Epithelial cell of proximal tubule (primary cell): ENCODE measurements at places on chromosomes 2 and 18.

DNA sequence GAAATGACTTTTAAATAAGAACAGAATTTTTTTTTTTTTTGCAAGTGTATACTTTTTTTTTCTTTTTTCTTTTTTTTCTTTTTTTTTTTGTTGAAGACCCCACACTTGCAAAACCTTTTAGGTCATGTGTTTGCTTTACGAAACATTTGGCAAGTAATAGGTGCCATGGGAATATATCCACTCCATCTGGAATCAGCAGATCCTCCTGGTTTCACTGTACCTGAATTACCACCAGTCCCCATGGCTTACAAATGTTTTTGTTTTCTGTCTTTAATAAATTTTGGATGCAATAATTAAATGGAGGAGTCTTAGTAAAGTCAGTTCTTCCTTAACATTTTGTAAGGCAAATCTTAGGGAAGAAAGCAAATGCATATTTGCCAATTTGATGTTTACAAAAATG is 559.7 kb upstream of the ZEB2 start:
- no peak for DNase-seq

DNA sequence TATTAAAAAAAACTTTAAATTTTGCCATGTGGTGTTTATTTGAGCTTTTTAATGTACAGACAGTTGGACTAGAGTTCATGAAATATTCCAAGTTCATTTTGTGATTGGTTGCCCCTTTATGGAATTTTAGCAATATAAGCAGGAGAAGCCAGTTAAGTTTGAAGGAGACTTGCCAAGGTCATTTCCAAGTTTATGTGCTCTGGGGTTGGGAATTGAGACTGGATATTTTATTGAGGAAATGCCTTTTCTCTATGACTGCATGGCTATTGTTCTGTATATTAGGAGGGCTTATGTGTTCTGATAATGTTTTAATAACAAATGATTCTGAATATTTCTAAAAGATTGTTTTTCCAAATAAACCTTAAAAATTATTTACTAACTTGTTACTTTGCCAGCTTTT is 67.0 kb upstream of the TCF4 start:
- no peak for DNase-seq

DNA sequence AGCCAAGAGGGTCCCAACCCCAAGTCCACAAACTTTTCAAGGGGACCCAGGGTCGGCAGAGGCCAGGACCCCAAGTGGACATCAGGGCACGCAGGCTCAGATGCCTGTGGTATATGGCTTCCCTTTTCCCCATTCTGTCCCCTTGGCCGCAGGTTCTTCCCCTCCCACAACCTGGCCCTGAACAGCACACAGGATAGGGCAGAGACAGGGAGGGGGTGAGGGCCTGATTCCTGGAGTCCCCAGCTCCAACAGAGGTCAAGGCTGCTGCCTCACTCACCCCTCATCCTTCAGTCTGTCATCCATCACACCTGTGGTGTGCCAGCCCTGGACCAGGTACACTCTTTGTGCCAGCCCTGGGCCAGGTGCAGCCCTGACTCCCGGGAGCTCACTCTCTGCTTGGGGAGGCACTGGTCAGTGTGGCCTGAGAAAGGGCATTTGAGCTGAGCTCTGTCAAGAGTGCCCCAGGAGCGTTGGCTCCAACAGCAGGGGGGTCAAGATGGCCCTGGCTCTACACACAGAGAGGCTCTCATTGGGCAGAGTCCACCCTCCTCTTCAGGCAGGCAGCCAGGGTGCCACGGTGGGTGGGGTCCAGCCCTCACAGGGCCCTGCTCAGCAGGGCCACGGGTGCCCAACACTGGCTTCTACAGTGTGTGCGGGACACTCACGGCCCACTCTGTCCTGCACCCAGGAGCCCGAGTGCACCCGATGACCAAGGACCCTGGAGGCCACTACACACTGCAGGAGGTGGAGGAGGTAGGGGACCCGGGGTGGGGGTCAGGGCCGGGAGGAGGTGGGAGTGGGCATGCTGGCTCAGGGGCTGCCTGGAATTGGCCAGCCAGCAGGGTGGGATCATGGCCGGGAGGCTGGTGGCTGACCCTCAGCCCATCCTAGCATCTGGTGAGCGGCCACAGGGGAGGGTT is 1.6 kb downstream of the AGXT start:
- no peak for DNase-seq

GRCh38 chr2:213455316-213456008 is 171.2 kb downstream of the SPAG16 start:
- DNase-seq = no peak

DNA sequence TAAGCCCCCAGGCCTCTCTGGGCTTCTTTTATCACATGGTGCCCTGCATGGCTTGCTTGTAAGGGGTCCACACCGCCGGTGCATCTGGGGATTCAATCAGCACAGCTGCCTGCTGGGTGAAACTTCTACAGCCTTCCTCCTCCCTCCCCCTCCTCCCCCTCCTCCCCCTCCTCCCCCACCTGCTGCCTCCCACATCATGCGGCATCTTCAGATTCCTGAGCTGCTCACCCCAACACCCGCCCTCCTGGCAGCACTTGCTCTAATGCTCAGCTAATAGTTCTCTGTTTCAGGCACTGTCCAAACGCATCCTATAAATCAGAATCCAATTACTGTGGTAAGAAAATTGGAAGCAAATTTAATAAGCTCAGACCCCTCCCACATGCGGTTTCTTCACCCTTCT is 150.7 kb downstream of the GALNT14 start:
- no peak for DNase-seq

- DNase-seq = no peak
Measured at GRCh38 chr2:196592331-196592910, 47.1 kb upstream of the CCDC150 start.

DNA sequence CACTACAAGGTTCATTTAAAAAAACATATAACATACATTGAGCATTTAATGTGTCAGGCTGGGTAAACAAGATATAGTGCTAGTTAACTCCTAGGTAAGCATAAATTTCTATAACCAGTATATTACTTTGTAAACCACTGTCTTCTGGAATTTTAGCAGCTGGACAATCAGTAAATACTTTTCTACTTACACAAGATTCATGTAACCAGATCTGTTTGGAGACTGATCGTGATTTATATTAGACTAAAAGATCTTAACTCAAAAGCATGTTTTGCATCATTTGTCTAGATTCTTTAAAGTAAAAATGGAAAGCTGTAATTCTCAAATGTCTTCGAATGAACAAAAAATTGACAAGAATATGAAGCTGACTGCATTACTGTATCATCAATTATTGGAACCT is 941 bp upstream of the SGO2 start:
- DNase-seq = no peak

DNA sequence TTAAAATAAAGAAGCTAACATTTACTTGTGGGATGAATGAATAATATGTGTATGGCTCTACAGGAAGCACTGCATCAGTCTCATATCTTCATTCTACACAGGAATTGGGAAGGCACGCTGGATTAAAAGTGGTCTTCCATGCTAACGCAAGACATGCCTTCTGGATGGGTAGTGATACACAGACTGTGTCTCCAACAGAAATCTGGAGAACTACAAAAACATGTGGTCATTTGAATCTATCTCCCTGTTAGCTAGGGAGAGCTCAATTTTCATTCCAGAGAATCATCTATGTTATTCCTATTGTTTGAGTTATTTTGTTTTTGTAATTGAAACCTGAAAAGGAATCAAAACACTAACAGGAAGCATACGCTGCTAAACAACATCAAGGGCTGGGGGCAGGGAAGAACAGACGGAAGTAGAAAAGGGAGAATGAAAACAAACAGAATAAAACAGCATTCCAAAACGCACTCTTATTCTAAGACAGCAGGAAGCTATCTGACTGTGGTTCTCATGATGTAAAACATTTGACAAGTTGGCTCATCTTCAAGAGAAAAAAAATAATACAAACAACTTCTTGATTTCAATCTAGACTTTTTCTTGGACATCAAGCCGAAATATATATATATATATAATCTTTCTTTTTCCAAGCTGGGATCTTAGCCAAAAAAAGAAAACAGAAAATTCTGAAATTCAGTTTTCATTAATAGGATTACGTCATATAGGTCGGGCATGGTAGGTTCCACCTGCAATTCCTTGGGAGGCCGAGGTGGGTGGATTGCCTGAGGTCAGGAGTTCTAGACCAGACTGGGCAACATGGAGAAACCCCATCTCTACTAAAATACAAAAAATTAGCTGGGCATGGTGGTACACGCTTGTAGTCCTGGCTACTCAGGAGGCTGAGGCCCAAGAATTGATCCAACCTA is 31.5 kb upstream of the ASNSD1 start:
- DNase-seq = no peak

GRCh38 chr18:79690586-79691482 is 11.2 kb downstream of the CTDP1 start:
- no peak for DNase-seq

DNA sequence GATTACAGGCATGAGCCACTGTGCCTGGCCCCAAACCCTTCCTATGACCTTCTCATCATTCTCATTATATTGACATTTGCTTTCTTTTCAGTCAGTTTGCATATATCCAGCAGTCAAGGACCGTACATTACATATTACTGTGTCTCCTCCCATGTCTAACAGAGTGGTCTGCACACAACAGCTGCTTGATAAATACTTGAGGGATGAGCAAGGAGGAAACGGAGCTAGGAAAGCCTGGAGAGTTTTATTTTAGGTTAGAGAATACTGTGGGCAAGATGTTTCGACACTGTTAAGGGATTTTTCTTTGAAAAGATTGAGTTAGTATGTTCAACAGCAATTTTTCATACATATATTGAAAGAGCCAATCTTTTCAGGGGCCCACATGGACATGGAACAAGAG is 76.2 kb upstream of the CHRNA1 start:
- no peak for DNase-seq

DNA sequence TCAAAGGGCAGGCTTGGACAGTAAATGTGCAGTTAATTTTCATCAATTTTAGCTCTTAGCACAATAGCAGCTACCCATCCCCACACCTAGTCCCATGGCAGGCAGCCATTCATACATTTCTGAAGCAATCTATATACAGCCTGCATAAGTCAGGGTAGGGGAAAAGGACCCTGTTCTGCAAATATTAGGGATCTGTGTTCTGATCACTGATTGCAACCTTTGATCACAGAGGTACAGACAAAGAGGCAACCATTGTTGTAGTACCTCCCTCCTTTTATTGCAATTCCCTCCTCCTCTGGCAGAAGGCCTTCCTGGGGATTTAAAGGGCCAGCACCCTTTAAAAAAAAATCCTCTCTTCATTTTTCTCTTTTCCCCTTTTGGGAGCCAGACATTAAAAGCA is 58.3 kb downstream of the KANSL1L start:
- DNase-seq = no peak

GRCh38 chr2:100673691-100674485 is 111.1 kb downstream of the PDCL3 start:
- no peak for DNase-seq

GRCh38 chr2:236762628-236763027 is 193.0 kb downstream of the ACKR3 start:
- no peak for DNase-seq

DNA sequence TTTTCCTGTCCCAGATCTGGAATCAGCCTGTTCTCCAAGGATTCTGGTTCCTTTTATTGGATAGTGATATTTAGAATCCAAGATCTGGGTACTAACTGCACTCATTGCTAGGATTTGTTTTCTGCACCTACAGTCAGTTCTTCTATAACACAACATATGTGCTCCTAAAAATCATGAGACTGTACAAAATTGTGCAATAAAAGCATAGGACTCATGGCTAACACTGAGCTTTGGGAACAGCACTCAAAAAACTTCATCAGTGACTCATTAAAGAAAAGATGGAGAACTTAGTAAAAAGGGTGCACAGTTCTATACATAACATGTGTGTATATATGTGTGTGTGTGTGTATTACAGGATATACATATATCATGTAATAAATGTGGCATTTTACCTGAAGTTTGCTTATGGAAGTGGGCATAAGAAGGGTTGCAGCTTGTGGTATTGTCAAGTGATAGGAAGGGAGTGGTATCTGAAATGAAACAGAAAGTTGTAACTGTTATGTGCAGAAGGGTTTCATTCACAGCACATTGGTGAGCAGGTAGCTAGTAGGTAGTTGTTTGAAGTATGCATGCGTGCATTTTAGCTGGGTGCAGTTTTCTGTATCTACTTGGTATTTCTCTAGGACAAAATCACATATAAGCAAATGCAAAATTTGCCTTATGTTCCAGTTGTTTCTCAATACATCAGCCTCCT is 5.9 kb upstream of the SCYGR2 start:
- DNase-seq = no peak

- peak; percentile 36 for DNase-seq
Measured at GRCh38 chr2:208175069-208175839, 11.9 kb upstream of the CRYGA start.

DNA sequence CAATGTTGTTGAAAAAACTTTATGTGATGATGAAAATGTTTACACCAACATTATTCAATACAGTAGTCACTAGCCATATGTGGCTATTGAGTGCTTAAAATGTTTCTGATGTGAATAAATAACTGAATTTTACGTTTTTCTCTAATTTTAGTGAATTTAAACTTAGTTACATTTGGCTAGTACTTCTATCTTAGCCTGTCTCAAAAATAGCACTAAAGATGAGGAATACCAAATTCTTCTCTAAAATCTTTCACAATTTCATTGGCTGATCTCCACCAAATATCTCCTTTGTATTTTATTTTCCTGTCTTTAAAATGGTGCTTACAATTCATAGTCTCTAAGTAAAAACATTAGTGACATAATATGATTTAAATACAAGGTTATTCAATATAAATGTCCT is 83.7 kb upstream of the RND3 start:
- DNase-seq = no peak

DNA sequence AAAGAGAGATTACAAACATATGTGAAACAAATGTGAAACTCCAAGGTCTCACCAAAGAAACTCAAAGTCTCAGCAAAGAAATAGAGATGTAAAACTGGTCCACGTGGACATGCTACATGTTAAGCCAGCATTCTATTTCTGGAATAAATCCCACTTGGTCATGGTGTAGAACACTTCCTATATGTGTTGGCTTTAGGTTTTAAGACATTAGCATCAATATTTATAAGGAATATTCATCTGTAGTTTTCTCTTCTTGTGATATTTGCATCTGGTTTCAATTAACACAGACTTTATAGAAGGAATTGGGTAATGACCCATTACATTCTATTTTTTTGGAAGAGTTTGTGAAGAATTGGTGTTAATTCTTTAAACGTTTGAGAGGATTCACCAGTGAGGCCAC is 133.1 kb downstream of the COPS8 start:
- DNase-seq = no peak

DNA sequence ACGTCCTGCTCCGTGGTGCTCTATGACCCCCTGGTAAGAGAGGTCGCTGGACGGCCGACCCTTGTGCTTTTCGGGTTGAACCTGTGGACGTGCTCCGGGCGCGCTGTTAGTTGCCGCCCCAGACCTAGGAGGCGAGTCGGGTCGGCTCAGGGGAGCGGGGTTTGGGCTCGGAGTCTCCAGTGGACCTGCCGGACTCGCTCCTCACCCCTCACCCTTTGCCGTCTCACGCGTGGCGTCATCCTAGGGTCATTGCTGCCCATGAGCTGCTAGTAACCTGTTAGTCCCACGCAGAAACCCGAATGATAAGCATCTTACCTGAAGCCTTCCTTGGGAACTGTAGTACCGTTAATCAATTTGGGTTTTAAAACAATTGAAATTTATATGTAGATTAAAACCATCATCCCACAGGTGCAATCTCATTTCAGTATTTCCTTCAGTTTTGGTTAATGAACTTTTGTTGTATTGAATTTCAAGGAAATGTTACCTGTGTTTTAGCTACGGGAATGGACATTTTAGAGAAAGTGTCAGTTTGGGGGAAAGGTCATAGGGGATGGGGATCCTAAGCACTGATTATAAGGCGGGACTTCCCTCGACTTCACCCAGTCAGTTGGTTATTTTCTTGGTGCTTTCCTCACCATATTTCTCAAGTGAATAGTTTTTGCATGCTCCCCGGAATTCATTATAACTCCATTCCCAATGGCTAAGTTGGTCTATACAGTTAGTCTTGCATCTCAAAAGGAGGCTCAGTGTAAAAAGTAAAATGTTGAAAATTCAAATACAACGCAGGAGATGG is 536 bp downstream of the ELP2 start:
- no peak for DNase-seq
